ENCODE measurements at places on chromosomes 7 and 10.
A peak's percentile ranks its signal among the peaks of the same experiment; 100 is the strongest.

DNA sequence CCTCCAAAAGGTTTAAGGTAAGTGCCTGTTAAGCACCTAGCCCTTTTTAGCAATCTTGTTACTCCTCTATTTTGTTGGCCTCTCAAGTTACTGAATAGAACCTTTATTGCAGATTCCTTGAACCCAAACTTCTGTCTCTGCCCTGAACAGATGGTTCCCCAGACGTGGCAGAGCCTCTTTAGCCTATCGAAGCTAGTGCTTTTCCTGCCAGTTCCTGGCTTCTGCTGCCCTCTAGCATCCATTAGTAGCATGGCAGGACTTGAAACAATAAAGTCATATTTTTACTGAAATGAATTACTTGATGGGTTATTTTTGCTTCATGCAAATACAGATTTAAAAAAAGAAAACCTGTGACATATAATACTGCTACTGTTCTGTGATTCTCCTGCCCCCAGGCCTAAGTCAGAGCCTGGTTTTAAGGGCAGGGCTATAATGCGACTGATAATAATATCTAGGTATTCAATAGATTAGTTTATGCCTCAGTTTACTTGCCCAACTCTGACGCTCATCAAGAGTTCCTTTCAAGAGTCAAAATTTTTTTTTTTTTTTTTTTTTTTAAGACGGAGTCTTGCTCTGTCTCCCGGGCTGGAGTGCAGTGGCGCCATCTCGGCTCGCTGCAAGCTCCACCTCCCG is 84.3 kb upstream of the PHF14 start:
- peak; percentile 70 for DNase-seq

- no peak for DNase-seq
Measured at GRCh38 chr10:115026056-115026745, 67.0 kb upstream of the ATRNL1 start.

GRCh38 chr10:102975483-102976379 is 57.6 kb downstream of the CNNM2 start:
- DNase-seq: no peak

GRCh38 chr10:132714986-132715775 is 70.8 kb downstream of the NKX6-2 start:
- DNase-seq: no peak

- no peak for DNase-seq
Measured at GRCh38 chr10:1036341-1036791, 10.7 kb upstream of the IDI2 start.

- DNase-seq: peak; percentile 77
Measured at GRCh38 chr10:99235658-99236626, at the start of gene HPSE2. TSS of gene HPSE2 (minus strand) at chr10:99235852.

- no peak for DNase-seq
Measured at GRCh38 chr7:133303931-133304330, 51.1 kb downstream of the EXOC4 start.
